ENCODE measurements at places on chromosomes 2 and 18.

- DNase-seq, result peak; percentile 86
These were observed 28.4 kb downstream of the ARHGEF4 start for GRCh38 chr2:130864830-130865800.

GRCh38 chr2:28707592-28707991 lies 44.0 kb upstream of the PPP1CB start:
- no peak for DNase-seq

DNA sequence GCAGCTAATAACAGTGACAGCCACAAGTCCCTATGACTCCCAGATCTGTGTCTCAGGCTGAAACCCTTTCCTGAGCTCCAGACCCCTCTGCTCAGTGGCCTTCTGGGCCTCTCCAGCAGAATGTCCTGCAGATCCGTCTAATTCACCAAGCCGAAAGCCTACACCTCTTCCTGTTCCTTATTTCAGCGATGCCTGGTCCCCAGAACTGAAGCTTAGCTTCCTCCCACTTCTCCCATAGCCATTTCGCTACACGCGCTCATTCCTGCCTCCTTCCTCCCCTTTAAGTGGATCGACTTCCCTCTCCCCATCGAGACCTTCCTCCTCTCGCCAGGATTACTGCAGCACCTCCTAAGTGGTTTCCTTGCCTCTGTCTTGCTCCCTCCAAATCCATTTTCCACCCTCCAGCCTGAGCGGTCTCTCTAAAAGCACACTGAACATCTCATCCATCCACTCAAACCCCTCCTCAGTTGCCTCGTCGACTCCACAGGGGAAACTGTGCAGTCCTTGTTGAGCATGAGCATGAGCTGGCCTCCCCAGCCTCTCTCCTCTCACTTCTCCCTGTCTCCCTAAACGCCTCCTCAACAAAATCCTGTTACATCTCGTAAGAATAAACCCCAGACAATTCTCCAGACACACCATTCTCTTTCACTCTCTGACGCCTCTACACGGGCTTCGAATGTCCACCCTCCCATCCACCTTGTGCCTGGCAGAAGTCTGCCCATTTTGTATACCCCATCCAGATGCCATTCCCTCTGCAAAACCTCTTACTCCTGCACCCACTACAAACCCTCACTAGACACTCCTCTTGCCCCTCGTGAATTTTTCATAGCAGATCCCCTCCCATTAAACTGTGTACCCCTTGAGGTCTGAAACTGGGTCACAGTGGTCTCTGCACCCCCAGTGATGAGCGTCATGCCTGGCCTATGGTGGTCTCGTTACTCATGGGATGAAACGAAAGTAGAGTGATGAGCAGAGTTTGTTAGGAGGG lies 232.6 kb downstream of the ATAD2B start:
- DNase-seq, result no peak

DNA sequence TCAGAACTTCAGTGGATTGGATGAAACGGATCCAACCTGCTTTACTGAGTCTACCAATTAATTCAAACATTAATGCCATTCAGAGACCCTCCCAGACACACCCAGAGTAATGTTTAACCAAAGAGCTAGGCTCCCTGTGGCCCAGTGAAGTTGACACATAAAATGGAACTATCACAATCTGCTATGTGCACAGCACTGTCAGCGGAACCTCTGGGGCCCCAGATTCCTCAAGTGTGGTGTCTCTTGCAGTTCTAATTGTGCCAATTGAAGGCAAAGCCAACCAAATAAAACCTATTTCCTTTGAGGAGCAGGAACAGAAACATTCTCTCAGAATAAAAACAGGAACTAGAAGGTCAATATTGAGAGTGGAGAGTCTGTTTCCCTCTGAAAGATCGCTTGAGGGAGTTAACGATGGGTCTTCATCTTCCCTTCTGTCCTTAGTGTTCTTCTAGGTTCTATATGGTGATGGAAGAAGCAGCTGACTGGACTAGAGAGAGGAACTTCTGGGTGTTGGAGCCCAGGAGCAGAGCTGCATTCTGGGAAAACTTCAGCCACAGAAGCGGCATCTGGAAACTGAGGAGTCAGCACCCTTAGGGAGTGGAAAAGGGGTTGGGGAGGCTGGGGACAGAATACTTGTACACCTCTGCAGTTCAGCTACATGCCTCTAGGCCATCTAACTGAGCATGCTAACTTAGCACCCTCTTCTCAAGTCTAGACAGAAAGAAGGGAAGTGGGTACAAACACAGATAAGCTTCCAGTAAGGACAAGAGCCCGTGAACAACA lies 174.4 kb upstream of the FBXO11 start:
- no peak for DNase-seq

GRCh38 chr2:174120346-174120745 lies 128.0 kb downstream of the OLA1 start:
- DNase-seq, result peak; percentile 38

DNA sequence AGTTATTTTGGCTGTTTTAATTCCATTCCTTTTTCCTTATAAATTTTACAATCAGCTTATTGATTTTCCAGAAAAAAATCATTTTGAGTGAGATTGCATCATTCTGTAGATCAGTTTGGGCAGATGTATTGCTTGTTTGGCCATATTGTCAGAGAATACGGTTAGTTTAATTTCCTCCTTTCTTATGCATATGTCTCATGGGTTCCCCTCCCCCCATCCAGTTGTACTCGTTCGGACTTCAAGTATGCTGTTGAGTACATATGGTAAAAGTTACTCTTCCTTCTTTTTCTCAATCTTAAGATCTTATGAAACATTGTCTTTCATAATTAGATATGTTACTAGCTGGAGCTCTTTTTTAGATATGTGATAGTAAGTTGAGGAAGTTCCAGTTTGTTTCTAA lies 131.2 kb upstream of the TTC27 start:
- DNase-seq, result no peak

DNA sequence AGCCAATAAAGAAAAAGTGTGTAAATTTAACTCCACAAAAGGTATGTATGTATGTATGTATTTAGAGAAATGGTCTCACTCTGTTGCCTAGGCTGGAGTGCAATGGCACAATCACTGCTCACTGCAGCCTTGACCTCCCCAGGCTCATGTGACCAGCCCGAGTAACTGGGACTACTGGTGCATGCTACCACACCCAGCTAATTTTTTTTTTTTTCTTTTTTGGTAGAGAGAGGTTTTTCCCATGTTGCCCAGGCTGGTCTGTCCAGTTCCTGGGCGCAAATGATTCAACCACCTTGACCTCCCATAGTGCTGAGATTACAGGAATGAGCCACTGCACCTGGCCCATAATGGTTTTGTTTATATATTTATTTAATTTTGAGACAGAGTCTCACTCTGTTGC lies 67.1 kb downstream of the CERKL start:
- DNase-seq, result no peak

DNA sequence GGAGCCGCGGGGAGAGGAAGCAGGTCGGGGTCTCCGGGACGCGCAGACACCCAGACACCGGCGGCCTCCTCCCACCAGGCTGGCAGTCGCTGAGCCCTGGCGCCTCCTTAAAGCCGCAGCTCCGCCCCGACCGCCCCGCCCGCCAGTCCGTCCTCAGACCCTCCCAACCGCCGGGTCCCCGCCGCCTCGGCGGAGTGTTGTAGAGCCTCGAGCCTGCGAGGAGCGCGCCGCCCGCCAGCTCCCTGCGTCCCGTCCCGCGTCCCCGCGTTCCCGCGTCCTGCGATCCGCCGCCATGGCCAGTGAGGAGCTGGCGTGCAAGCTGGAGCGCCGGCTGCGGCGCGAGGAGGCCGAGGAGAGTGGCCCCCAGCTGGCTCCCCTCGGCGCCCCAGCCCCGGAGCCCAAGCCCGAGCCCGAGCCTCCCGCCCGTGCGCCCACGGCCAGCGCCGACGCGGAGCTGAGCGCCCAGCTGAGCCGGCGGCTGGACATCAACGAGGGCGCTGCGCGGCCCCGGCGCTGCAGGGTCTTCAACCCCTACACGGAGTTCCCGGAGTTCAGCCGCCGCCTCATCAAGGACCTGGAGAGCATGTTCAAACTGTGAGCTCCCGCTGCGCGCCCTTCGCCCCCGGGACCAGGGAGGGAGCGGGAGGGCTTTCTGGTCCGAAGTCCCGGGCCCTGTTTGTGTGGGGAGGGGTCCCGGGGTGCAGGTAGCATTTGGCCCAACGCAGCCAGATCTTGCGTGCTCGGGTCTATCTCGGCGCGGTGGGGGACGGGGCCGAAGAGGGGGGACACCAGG lies at the start of gene EFHD1:
TSS of gene EFHD1 (plus strand) at position 192 of the 793 bp plus-strand sequence. CDS start at position 293, 101 bp downstream.
- peak; percentile 38 for DNase-seq

- no peak for DNase-seq
These were observed 26.4 kb upstream of the PAX8 start for GRCh38 chr2:113305146-113305545.

- DNase-seq, result no peak
These were observed 104.9 kb upstream of the TANK start for GRCh38 chr2:161055289-161055688.

- no peak for DNase-seq
These were observed 674 bp upstream of the SP110 start for GRCh38 chr2:230220347-230220969.

GRCh38 chr2:55620123-55620779 lies 2.8 kb upstream of the PPP4R3B start:
- DNase-seq, result peak; percentile 38

DNA sequence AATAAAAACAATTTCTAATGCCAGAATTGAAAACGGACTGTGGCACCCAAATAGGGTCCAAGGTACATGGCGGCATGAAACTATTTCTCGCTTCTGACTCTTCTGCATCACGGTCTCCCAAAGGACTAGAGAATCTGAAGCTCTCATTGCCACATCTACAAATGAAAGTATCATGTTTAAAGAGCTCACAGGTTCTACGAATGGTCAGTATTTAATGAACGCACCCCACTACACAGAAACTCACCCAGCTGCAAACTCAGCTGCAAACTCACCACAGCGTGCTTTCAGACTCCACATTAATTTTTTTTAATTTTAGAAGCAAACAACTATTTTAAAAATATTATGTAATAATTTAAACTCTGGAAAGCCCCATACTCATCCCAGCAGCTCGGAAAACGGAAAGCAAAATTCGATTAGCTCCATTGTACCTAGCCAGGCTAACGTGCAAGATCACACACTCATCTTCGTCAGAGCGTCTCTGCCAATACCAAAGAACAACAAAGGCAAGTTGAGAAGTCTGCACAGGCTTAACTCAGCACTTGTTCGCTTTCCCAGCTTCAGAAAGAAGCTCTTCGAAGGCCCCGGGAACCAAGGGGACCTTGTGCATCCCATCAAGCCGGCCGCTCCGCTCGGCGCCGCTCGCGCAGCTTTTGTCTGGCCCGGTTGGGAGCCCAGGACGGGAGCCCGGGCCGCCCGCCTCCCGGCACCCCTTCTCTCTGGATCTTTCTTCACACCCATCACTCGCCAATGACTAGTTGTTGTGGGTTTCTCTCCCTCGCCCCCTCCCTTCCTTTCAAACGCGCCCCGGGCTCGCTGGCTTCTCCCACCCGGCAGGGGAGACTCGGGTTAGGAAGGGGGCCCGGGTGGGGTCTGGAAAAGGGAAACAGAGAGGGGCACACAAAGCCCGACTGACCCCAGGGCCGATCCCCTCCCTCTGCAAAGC lies 785 bp downstream of the CLASP1 start:
- peak; percentile 58 for DNase-seq

DNA sequence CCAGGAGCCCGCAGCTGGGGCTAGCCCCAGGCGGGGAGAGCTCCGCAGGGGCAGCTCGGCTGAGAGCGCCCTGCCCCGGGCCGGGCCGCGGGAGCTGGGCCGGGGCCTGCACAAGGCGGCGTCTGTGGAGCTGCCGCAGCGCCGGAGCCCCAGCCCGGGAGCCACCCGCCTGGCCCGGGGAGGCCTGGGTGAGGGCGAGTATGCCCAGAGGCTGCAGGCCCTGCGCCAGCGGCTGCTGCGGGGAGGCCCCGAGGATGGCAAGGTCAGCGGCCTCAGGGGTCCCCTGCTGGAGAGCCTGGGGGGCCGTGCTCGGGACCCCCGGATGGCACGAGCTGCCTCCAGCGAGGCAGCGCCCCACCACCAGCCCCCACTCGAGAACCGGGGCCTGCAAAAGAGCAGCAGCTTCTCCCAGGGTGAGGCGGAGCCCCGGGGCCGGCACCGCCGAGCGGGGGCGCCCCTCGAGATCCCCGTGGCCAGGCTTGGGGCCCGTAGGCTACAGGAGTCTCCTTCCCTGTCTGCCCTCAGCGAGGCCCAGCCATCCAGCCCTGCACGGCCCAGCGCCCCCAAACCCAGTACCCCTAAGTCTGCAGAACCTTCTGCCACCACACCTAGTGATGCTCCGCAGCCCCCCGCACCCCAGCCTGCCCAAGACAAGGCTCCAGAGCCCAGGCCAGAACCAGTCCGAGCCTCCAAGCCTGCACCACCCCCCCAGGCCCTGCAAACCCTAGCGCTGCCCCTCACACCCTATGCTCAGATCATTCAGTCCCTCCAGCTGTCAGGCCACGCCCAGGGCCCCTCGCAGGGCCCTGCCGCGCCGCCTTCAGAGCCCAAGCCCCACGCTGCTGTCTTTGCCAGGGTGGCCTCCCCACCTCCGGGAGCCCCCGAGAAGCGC lies 15.0 kb upstream of the GMPPA start:
- DNase-seq, result no peak

- no peak for DNase-seq
These were observed 67.2 kb downstream of the LCLAT1 start for GRCh38 chr2:30514134-30514847.

DNA sequence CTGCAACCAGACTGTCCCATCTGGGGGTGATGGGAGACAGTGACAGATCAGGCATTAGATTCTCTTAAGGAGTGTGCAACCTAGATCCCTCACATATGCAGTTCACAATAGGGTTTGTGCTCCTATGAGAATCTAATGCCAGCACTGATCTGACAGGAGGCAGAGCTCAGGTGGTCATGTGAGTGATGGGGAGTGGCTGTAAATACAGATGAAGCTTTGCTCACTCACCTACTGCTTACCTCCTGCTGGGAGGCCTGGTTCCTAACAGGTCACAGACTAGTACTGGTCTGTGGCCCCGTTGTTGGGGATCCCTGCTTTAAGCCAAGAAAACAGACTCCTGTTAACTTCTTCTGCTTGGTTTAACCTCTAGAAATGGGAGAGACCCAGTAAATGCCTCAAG lies 3.2 kb downstream of the CYP27A1 start:
- peak; percentile 43 for DNase-seq

DNA sequence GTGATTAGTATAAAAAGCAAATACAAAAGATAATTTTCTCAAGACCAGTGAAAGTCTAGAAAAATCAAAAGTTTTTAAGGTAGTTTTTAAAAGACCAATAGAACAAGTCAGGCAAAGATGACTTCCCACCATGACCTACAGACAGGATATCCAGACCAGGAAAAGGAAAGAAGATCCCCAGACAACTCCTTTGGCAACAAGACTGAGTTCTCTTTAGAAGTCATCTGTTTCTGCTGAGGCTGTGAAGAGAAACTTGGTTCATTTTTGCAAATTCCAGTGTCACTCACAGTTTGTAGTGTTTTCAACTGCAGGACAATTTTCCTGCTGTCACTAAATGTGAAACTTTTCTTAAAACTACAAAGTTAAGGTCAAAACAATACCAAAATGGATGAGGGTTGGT lies 240.9 kb upstream of the SIX2 start:
- no peak for DNase-seq

DNA sequence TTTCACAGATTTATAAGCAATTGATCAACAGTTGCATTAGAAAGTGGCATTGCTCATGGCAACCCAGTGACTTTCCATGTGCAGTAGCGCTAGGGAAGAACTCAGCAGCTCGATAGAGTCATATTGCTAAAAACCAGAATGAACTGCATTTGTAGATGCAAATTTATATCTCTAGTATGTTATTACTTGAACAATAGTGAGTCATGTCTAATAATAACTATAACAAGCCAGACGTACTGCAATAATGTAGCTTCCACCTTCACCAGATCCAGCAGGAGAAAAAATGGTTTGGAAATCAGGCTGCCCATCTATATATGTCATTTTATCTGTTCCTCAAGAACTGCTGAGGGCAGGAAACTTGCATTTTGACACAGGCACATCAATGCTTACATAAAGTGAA lies 66.5 kb upstream of the FIGN start:
- DNase-seq, result no peak
